ENCODE measurements at places on chromosomes 12 and 14. TPM values are rescaled to one million over a fixed set of nuclear protein-coding genes. Genes with fewer than 3 reads are reported as not detected.

- no peak for DNase-seq
These were observed 88.1 kb downstream of the BCL2L14 start for GRCh38 chr12:12158858-12159257.

DNA sequence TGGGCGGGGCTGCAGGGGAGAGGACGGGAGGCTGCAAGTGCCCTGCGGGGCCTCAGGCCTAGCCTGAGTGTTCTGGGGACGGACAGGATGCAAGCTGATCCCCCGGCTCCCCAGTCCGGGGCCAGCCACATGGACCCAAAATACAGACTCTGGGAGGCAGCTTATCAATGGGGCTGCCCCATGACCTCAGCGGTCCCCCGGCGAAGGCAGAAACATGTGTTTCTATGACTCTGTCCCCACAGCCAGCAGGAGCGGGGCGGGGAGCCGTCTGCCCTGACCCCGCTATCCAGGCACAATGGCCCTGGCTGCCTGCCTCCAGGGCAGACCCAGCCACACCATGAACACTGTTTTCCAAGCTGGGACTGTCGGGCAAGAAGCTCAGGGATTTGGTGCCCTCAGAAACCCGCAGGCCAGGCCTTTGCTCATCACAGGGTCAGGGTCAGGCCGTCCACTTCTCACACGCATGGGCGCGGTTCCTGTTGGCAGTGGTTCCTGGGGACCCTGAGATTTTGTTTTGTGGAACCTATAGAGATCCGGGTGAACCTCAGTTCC is 75.0 kb downstream of the RFLNA start:
- no peak for DNase-seq

DNA sequence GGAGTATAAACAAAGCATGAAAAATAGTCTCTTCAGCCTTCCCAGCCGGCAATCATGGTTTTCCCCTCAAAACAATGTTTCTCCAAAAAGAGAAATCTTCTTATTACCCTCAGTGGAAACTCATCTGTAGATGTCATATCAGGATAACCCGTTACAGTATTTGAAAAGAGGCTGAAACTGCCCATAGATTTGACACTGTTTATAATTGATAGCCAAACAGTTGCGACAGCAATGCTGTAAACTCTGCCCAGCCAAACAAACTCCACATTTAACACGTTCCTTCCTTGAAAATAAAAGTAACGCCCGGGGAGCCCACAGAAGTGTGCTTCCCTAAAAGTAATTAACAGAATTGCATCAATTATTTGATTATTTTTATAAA is 201.3 kb upstream of the FOXN3 start:
- peak; percentile 58 for DNase-seq

DNA sequence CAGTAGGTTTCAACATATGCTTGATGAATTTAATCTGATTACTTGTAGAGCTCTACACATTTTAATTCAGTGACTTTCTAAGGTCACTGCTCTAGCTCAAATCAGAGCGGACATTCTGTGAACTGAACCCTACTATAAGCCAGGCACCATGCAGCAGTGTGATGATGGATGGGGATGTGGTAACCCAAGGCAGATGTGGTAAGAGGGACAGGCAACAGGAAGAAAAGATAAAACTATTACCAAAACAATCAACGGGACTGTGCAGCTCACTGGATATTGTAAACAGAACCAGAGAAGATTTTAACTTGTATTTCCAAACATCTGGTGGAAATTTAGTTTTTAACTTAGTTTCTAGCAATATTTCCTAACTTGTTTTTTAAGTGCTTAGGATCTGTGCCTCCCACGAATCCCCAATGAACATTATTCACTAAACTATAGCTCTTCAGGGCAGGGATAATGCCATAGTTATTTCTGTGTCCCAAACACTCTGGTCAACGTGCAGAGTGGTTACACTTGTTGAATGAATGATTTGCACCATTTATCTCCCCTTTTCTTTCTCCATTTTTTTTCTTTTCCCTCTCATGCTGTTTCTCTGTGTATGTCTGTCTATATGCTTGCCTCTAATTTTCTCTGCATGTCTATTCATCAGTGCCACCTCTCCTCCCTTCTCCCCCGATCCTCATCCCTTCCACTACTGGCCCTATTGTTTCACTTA is 3.0 kb downstream of the ERO1A start:
- DNase-seq = no peak

DNA sequence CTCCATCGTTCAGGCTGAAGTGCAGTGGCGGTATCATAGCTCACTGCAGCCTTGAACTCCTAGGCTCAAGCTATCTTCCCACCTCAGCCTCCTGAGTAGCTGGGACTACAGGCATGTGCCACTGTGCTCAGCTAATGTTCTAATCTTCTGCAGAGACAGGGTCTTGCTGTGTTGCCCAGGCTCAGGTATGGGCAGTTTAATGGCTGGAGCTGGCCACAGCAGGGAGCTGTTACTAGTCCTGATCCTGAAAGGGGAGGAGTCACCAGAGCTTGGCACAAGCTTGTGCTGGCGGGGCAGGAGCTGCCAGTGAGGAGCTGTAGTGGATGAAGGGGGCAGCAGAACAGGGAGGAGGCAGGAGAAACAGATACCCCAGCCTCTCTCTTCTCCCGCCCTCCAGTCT is 10.6 kb downstream of the TMEM120B start:
- DNase-seq = no peak

DNA sequence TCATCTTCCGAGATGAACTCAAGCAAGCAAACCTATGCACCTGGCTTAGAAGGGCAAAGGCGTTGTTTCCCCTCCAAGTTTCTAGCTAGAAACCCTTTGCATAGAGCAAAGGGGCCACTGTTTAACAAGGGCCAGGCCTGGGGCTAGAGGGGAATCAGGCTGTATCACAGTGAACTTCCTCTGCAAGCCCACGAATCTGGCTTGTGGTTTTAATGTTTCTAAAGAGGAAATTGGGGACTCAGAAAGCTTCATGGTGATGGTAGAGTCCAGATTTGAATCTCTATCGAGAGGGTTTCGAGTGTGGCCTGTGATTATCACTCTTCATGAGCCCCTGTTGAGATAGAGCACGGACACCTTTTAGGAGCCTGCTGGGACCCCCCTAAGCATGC is 189.9 kb downstream of the VRK1 start:
- no peak for DNase-seq

DNA sequence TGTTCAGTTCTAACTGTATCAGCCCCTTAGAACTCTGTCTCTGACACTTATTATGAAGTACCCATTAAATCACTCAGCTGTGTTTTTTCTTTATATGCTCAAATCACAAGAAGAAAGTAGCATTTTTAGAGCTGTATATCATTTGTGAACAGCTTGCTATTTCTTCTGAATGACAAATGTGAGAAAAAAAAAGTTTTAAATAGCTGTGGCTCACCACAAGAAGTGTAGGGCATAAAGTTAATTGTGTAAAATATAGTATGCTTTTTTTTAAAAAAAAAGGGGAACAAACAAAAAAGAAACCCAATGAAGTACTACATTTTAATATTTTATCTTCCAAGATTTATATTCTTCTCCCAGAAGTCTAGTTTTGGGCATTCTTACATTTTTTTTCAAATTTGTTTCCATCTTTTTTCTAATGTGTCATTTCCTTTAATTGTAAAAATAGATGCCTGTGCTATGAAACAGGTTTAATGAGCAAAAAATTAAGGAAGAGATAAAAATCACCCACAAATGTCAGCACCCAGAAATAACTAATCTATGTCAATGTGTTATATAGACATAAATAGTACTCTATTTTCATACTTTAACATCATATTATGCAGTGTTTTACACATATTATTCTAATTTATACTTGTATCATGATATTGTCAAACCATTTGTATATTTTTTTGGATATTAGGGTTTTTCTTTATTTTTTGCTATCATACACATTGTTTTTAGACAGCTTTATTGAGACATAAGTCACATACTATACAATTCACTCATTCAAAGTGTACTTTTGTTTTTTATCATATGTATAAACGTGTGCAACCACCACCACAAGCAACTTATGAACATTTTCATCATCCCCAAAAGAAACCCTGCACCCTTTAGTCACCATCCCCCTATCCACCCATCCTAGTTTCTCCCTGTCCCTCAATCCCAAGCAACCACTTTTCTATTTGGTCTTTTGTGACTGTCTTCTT is 22.4 kb upstream of the LRRK2 start:
- DNase-seq = no peak

DNA sequence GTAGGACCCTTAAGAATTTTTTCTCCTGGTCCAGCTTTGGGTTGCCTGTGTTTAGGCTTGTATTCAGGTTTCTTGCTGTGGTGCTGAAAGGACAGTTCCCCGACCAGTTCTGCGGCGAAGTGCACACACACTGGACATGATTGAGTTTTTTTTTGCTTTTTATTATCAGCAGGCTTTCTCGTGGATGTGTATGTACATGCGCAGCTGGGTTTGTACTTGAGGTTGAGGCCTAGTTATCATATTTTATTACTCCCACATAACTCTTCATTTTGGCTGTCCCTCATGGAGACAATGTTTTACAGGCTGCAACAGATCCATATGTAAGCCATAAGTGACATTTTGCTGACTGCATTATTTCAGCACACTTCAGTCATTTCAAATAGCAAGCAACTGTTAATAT is 2.5 kb downstream of the SCN8A start:
- DNase-seq = no peak

GRCh38 chr14:57617510-57617909 is 123.9 kb upstream of the CCDC198 start:
- DNase-seq = no peak

TAS2R8 gene
- not detected for total RNA-seq

ACRBP gene
- 1.7 TPM for total RNA-seq

ABCC9 gene
- not detected for total RNA-seq

PRH2 gene
- not detected for total RNA-seq

EFS gene
- not detected for total RNA-seq

Data from CD8-positive, alpha-beta T cell (primary cell).